EH (cell line): ENCODE measurements at places on chromosomes 16 and 17.

GRCh38 chr17:13885953-13886889, 183.1 kb upstream of the COX10 start:
- DNase-seq = peak; percentile 23

GRCh38 chr17:8128125-8128784, 4.3 kb upstream of the HES7 start:
- no peak for DNase-seq

GRCh38 chr17:38361694-38362465, 10.2 kb downstream of the SOCS7 start:
- peak; percentile 66 for DNase-seq

DNA sequence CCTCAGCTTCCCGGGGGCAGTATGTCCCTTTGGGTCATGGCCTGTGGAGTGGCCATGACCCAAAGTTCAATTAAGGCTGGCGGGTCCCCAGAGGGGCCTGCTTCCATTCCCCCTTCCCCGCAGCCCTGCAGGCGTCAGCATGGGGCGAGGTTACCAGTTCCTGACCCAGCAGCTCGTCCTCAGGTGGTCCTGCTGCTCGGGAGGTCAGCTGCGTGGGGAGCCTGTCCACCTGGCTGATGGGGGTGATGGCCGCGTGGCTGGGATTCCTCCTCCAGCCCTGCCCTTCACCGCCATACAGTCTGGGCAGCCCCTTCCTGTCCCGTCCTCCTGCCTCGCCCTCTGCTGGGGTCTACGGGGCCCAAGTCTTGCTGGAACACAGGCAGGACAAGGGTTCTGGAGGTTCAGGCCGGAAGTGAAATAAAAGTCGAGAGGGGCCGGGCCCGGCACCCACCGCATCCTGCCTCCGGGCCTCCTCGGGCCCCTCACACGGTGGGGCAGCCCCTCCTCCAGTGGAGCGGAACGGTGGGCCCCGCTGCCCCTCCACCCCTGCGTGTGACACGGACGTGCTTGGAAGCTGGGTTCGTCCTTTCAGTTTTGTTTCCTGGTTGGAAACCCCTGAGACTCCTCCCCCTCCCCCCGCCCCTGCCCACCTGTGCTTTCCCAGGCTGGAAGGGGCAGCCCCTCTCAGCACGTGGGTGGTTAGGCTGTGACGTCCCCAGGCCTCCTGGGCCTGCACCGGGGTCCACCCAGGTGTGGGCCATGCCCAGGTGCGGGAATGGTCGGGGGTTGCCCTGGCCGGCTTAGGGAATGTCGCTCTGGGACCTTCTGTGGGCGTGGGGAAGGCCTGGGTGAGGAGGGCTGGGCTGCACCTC, 6.8 kb downstream of the UBALD2 start:
- DNase-seq = no peak

GRCh38 chr17:773016-773415, 9.1 kb downstream of the GLOD4 start:
- no peak for DNase-seq

GRCh38 chr16:66534376-66534799, 15.5 kb downstream of the TK2 start:
- no peak for DNase-seq

- peak; percentile 64 for DNase-seq
These were observed 5.3 kb downstream of the ARHGAP17 start for GRCh38 chr16:25009822-25010221.

DNA sequence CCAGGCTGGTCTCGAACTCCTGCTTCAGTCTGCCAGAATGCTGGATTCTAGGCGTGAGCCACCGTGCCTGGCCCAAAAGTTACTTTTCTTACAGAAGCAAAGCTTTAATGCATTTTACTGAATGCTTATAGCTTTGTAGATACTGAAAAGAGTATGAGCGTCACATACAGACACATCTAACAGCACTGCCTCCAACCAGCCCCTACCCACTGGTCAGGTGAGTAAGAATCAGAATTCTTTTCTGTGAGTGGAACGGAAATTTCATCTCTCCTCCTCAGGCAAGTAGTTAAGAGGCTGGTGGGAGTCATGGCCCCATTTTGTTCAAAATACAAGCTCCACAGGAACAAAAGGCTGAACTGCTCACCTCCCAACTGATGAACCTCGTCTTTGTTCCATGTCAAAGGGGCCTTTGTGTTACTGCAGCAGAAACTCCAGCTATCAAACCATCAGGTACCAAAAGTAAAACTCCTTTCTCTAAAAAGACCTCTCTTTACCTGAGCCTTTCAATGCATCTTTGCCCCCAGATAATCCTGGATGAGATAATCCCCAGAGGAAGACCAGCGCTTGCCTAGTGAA, 92.4 kb upstream of the RPH3AL start:
- no peak for DNase-seq

GRCh38 chr17:7177954-7178477, 1.2 kb downstream of the ASGR1 start:
- peak; percentile 36 for DNase-seq

DNA sequence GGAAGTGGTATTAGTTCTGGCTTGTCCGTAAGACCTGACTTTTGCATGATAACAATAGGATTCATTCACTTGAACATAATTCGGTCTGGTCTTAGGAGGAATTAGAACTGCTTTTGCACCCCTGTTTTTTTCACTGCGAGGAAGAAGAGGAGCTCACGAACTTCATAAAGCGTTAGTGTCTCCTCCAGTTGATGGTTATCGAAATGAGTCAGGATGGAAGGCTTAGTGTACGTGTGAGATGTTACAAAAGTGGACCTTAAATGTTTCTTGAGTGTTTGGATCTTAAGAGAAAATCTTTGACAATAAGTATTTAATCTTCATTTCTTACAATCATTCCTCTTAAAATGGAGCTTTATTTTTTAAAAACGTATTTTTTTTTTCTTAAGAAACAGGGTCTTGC, 52.8 kb downstream of the USP10 start:
- no peak for DNase-seq

- DNase-seq = peak; percentile 79
These were observed at the start of gene BCKDK for GRCh38 chr16:31108035-31108793. Gene BCKDK, plus strand, starts transcription at chr16:31108386. Its CDS starts 838 bp downstream, at chr16:31109224.

DNA sequence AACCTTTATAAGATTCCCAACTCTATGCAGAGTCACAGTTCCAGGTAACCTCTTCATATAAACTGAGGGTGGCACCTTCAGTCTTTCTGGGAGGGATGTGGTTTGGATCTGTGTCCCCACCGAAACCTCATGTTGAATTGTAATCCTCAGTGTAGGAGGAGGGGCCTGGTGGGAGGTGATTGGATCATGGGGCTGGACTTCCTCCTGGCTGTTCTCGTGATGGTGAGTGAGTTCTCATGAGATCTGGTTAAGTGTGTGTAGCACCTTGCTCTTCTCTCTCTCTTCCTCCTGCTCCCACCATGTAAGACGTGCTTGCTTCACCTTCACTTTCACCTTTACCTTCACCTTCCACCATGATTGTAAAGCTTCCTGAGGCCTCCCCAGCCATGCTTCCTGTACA, 30.5 kb downstream of the HS3ST2 start:
- DNase-seq = no peak

GRCh38 chr16:79008036-79008868, 592.3 kb downstream of the MAF start:
- no peak for DNase-seq
